CD4-positive, alpha-beta T cell treated with Interleukin-4 for 1 hour (primary cell): ENCODE measurements at places on chromosomes 3 and 15.

GRCh38 chr3:167507954-167508353, 34.1 kb upstream of the SERPINI2 start:
- DNase-seq = no peak

- no peak for DNase-seq
These were observed 2.2 kb downstream of the EFHB start for GRCh38 chr3:19931767-19932188.

DNA sequence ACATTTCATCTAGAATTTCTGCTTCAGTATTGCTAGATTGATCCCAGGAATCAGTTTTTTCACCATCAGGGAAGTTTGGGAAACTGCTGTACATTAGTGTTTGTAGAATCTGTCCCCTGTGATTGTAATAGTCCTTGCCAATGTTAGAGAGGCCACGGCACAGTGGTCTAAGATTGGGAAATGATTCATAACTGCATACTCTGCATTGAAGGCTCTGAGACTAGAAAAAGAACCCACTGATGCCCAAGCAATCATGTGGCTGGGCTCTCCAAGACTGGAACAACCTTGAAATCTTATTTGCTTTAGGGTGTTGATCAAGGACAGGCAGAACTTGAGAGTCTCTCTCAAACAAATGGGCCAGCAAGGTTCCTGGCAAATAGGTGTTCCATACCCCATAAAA, 245.6 kb upstream of the LRTM1 start:
- DNase-seq = no peak

- peak; percentile 82 for DNase-seq
These were observed 30.6 kb upstream of the ABHD2 start for GRCh38 chr15:89057506-89058133.

DNA sequence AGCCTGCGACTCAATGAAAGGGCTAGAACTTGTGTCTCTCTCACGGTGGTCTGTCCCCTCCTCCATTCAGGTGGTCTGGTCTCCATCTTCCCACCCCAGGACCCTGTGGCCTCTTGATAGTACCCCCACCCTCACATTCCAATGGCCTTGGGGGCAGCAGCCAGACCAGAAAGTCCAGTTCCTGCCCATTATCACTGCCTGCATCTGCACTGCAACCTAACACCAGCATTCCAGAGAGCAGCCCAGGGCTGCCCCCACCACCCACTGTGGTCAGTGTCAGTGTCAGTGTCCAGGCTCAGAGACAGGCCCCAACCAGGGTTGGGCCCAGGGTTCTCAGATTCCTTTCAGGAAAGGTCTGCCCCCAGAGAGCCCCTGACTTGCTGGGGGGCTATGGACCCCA, 12.6 kb downstream of the IGDCC3 start:
- no peak for DNase-seq

- no peak for DNase-seq
These were observed 17.5 kb downstream of the IL1RAP start for GRCh38 chr3:190531406-190531805.

DNA sequence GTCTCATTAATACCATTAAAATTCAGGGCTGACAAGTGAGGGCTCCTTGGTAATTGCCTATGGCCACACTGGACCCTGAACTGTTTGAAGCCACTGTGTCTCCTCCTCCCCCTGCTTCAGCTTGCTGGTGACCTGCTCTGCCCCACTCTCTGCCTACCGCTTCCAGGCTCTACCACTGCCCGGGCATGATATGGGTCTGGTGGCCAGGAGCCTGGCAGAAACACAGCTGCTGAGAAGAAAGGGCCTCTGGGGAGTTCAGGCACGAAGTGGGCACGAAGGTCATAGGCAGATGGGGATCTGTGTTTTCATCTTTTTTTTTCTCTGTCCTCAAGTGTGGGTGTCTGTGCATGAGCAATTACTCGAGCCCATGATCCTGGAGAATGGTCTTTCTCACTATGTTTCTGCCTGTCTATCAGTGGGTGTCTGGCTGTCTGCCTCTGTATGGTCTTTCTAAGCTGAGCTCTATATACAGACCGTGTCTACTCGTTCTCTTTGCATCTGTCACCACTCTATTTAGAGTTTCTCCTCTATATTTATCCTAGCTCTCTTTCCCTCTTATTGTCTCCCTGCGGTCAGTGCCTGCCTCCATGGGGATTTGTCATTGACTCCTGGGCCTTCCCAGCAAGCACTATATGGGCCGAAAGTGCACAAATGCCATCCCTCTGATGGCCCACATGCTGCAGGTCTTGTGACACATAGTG, 42.1 kb upstream of the EPHB1 start:
- DNase-seq = no peak

- no peak for DNase-seq
These were observed 39.6 kb downstream of the DPH6 start for GRCh38 chr15:35506272-35506870.

DNA sequence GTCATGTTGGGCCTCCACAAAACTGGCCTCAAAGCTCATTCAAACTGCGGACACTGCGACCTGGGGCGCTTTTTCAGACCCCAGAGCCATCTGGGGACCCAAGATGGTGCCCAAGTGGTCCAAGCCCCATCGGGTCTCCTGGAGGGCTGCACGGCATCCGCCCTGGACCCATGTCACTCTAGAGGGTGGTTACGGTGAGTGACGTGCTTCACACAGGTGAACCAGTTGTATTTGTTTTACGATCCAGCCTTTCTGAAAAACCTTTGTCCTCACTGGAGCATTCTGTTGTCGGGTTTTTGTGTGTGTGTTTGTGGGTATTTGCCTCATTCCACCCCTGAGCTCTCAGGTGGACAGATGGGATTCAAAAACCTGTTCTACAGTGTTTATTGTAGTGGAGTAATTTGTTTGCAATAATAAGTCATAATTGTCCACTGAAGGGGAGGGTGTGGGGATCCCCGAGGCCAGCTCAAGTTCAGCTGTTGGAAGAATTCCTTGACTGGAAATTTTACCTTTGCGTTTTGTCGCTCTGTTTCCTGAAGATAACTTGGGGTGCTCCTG, 1.9 kb downstream of the SLC51A start:
- DNase-seq = no peak

GRCh38 chr3:31402117-31402516, 130.6 kb upstream of the STT3B start:
- peak; percentile 4 for DNase-seq

- no peak for DNase-seq
These were observed 58.6 kb downstream of the PIAS1 start for GRCh38 chr15:68112706-68113105.

- no peak for DNase-seq
These were observed 54.5 kb upstream of the GOLGA6B start for GRCh38 chr15:72599855-72600464.

DNA sequence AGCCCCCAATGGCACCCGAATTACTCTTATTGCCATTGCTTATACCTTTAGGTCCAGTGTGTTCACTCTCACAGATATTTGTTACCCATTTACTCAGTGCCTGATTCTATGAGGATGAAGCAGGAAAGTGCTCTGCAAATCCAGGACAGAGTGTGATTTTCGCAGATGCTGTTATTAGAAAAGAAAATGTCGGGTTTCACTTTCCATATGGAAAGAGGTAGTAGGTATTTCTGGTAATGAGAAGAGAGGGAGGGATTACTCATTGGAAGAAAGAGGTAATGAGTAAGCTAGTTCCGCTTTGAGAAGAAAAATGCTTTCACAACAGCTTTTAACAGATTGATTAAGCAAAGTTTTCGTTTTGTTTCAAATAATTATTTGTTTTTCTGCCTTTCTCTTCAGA, 336.3 kb upstream of the CFAP20DC start:
- peak; percentile 29 for DNase-seq

DNA sequence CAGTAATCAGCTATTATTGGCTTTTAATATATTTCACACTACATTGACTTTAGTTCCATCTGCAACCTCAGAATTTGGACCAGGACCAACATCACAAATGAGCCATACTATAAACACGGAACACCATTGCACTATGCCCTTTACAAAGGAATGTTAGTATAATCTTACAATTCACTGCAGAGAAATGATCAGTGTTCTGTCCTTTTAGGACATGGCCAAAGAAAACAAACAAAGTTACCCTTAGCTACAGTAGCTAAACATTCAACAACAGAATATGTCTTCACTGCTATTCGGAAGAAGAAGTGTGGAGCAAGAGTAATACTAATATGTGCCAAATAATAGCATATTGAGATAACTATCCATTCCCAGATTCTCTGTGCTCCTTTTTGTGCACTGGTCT, 90.4 kb downstream of the NAALADL2 start:
- DNase-seq = no peak

- DNase-seq = peak; percentile 77
These were observed 50.3 kb downstream of the CHSY1 start for GRCh38 chr15:101201411-101202174.

- no peak for DNase-seq
These were observed 27.0 kb upstream of the MUC4 start for GRCh38 chr3:195838714-195839113.

DNA sequence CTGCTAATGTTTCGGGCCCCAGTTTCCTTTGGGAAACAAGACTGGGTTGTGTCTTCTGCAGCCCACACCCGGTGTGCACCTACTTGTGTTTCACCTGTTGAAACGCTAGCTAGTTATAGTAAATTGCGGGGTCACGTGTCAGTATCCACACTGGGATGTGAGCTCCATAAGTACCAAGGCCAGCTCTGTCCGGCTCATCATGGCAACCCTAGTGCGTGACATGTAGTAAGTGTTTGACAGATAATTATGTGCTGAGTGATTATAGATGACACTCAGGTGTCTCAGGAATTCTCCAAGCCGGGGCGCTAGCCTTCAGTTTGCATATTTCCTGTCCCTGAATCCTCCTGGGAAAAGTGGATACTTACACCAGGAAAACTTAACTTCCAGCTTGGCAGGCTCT, 12.8 kb downstream of the APOD start:
- DNase-seq = no peak

- no peak for DNase-seq
These were observed 826.2 kb downstream of the ROBO1 start for GRCh38 chr3:78941587-78941986.

- peak; percentile 65 for DNase-seq
These were observed 2.3 kb downstream of the INKA1 start for GRCh38 chr3:49805367-49805782.

GRCh38 chr3:170033489-170033888, 4.3 kb upstream of the GPR160 start:
- peak; percentile 73 for DNase-seq

DNA sequence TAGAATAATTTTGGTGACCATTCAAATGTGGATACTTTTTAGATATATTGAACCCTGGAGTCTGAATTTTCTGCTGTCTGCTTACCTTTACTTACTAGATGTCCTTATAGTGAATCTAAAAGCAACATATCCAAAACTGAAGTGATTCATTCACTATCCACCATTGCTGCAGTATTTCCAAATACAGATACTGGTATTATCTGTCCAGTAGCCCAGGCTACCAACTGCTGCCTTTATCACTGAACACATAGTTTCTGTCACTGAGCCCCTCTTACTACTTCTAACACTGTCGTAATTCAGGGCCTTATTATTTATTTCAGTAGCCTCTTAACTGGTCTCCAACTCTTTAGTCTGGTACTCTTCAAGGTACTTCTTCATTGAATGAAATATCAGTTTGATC, 49.2 kb downstream of the SLMAP start:
- no peak for DNase-seq

DNA sequence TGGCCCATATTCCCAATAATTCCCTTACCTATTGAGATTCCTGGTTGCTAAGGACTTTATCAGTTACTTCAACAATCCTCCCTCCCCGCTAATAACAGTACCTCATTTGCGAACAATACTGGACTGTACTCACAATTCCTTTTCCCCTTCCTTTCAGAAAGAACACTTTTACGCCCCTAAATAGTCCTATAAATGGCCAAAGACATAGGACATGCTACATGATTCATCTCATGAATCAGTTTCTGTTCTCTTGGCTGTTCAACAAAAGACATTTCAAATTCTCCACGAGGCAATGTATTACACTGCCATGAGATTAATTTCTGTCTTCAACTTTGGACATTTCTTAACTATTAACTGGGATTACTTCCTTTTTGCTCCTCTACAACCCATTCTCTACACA, 264.4 kb downstream of the TIGIT start:
- no peak for DNase-seq

GRCh38 chr3:168544097-168544957, 448.6 kb upstream of the GOLIM4 start:
- DNase-seq = no peak

GRCh38 chr3:66466606-66467270, 34.1 kb downstream of the LRIG1 start:
- no peak for DNase-seq

- DNase-seq = no peak
These were observed 545.7 kb downstream of the NLGN1 start for GRCh38 chr3:173943264-173943663.

DNA sequence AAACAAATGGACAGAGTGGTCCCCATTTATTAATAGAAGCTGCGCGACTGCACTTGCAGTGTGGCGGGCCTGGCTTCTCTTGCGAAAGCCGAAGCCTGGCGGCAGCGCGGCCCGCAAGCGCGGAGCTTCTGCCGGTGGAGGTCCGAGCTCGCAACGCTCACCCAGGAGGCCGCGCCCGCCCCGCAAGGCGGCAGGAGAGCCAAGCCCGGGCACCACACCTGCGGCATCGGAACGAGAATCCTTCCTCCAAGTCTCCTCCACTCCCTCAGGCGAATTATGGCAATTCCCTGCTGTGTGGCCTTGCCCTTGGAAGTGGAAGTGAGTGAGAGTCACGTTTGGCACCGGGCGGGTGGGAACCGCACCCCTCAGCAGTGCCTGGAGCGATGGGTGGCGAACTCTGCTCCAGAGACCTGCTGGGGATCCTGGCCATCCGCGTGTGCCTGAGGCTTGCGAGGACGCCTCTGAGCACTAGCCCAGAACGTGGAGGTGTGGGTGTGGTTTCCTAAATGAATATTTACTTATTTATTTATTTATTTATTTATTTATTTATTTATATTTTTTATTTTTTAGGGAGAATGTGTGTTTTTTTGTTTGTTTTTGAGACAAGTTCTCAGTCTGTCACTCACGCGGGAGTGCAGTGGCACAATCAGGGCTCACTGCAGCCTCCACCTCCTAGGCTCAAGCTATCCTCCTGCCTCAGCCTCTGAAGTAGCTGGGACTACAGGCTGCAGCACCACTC, 133.7 kb upstream of the UBE2E1 start:
- DNase-seq = no peak

DNA sequence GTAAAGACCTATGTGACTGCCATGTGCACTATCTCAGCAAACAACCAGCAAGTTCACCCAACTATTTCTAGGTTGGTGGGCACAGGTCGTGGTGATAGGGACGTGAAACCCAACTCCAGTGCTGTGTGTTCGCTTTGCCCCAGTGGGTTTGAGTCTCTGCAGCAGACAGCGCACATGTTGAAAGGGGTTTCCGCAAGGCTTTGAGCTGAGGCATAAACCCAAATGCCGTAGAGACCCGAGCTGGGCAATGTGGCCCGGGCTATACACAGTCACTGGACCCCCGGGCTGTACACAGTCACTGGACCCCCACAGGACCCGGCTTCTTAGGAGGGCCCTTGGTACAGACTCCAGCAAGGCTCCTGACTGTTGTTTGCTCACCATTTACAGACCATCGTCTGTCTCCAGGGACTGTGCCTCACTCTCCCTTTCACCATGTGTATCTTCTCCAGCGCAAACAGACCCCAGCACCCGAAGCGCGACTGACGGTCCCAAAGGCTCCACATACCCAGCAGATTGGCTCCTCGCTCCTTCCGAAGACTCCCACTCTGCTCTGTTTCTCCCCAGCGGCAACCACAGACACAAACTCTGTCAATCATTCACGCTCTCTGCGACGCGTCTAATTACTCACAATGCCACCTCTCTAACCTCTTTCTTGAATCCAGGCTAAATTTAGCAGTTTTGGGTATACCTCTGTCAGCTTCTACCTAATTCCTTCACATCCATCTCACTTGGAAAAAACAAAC, 31.2 kb downstream of the PCSK6 start:
- DNase-seq = no peak
